Hepatic stellate cell (primary cell): ENCODE measurements at places on chromosomes 3 and 15.

DNA sequence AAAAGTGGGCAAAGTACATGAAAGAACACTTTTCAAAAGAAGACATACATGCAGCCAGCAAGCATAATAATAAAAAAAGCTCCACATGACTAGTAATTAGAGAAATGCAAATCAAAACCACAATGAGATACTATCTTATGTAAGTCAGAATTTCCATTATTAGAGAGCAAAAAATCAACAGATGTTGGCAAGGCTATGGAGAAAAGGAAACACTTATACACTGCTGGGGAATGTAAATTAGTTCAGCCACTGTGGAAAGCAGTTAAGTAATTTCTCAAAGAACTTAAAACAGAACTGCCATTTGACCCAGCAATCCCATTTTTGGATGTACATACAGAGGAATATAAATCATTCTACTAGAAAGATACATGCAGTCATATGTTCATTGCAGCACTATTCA, 360.7 kb downstream of the NSUN3 start:
- no peak for DNase-seq

- DNase-seq, result no peak
Measured at GRCh38 chr3:64514889-64515288, 172.9 kb downstream of the ADAMTS9 start.

DNA sequence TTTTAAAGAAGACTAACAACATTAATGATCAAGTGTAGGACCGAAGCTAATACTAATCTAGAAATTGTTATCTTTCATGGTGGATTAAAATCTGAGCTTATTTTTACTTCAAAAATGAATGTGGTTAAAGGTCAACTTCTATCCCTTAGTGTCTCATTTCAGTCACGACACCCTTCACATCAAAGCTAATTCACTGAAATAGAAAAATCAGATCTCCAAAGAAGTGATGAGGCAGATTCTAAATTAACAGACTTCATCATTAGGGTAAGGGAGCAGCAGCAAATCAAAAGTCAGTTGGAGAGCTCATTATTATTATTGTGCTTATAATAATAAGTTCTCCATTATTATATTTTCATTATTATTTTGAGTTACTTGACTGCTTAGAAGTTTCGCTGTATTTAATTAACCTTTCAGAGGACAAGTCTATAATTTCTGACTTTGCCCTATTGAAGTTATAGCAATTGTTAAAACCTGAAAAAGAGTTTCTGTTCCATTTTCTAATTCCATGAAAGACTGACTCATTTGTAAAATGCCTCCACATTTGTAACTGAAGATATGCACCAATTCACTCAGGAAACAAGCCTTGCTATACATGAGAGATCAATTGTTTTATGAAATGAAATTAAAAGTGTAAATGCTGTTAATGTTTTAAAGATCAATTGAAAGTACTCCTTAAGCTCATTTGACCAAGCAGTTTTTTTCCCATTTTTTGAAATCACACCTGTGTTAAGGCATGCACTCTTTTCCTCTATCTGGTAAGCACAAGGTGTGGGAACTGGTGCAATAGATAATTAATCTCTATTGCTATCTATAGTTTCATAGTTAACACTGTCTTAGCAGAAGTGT, 23.1 kb upstream of the CMC1 start:
- DNase-seq, result no peak

- DNase-seq, result no peak
Measured at GRCh38 chr3:183081459-183082183, 17.7 kb downstream of the MCCC1 start.

GRCh38 chr3:156300929-156301840, 180.8 kb downstream of the KCNAB1 start:
- no peak for DNase-seq

- DNase-seq, result no peak
Measured at GRCh38 chr3:178451799-178452198, 84.4 kb upstream of the KCNMB2 start.
